ENCODE measurements at places on chromosomes 2 and 18.

DNA sequence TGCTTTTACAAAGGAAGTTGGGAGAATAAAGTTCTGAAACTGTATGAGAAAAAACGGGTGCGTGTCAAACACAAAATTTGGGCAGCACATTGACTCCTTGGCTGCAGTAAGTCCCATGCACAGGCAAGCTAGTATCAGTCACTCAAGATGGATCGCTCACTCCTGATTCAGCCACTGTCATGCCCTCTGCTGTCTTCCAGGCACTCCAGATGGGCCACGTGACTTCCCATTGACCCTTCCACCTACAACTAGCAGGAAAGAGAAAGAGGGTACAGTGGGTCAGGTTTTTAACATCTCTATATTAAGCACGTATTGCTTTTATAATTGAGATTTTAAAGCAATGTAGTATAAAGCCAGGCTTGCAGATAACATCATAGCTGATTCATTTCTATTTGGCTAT, 8.6 kb downstream of the ARHGEF33 start:
- no peak for DNase-seq

DNA sequence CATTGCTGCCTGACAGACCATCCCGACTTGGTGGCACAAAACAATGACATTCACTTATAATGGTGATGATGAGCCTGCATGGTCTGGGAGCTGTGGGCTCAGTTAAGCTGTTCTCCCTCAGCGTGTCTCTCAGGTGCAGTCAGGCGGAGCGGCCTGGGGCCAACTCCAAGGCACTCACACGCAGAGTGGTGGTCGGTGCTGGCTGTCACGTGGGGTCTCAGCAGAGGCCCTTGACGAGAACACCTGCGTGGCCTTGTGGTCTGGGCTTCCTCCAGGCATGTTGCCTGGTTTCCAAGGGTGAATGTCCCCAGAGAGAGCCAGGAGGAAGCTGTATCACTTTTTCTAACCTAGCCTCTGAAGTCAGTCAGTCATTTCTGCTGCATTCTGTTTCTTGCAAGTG, 29.8 kb downstream of the ARMC9 start:
- DNase-seq = no peak

DNA sequence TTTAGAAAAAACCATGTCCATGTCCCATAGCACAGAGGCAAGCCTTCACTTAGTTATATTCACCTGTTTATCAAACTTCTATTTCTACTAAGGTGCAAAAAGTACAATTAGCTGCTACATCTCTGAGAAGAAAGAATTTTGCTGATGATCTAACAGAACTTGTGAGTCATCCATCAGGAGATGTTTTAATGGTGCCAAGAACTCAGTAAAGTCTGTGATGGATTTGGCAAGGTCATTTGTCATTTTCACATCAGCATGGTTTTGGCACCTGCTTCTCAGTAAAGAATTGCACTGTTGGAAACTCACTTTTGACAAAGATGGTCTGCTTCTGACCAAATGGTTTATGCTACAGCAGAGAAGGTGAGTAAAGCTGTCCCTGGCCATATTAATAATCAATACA, 195.7 kb upstream of the TMEFF2 start:
- no peak for DNase-seq

DNA sequence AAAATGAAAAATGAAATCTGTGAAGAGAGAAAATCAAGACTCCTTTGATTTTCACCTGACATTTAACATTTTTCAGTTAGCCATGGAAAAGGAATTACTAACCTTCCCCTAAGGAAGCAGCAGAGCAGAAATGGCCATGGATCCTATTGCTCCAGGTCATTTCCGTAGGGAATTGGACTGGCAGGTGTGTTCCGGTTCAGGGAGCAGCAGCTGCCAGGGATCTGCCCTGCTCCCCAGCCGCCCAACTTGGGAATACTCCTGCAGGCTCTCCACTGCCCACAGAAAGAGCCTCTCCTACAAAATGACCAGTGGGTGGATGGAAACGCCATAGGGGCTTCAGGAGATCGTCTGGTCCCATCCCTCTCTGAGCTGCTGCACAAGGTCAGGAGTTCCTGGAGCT, 86.0 kb upstream of the MAPK4 start:
- no peak for DNase-seq

DNA sequence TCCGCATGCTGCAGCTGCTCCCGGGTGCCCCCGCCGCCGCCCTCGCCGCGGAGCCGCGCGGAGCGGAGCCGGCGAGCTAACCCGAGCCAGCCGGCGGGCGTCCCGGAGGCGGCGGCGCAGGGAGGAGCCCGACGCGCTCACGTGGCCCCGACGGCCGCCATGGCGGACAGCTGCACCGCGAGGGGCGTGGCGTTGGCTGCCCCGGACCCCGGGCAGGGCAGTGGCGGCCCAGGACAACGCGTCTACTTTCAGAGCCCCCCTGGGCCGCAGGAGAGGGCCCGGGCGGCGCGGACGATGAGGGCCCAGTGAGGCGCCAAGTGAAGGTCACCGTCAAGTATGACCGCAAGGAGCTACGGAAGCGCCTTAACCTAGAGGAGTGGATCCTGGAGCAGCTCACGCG, 30.0 kb upstream of the CCNYL1 start:
- DNase-seq = no peak

DNA sequence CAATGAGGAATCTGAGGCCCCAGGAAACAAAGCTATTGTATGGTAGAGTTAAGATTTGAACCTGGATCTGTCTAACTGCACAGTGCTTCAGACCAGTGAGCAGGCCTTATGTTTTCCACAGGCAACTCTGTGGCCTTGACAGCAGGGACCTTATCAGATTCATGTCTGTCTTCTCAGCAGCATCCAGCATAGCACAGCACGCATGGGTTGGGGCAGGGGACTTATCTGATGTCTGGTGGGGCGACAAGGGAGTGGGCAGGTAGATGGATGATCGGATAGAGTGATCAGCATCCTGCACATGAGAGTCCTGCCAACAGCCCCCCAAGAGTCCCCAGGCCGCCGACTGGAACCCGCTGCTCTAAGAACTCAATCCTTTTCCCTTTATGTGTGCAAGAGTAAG, 28.7 kb upstream of the KCNF1 start:
- no peak for DNase-seq

DNA sequence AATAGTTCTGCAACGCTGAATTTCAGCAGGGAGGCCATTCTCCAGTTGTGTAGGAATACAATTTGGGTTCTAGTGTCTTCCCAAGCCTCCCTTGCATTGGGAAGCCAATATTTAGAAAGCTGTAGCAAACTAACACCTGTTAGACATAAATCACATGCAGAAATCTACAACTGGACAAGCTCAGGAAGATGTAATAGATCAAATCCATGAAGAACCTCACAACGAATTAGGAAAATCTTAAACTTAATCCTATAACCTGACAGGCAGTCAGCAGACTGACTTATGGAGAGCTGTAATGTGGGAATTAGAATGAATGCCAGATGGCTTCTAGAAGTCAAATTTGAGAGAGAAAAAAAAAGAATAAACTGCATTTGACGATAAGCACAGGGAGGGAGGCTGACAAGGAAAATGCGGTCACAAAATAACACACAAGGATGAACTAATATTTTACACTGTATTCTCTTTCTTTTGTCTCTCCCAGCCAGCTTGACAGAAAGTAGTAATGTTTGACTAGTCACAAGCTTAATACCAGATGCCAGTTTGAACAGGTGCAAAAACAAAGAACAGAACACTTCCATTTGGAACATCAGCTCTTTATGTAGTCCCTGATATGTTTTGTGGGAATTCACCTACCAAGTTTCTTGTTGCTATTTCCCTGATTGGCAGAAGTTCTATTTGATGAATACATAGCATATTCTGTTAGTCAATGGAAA, 50.8 kb upstream of the FANCL start:
- DNase-seq = no peak

GRCh38 chr2:186031229-186031628, 292.6 kb downstream of the FSIP2 start:
- DNase-seq = no peak
